H1 (cell line): ENCODE measurements at places on chromosomes 4 and X.

DNA sequence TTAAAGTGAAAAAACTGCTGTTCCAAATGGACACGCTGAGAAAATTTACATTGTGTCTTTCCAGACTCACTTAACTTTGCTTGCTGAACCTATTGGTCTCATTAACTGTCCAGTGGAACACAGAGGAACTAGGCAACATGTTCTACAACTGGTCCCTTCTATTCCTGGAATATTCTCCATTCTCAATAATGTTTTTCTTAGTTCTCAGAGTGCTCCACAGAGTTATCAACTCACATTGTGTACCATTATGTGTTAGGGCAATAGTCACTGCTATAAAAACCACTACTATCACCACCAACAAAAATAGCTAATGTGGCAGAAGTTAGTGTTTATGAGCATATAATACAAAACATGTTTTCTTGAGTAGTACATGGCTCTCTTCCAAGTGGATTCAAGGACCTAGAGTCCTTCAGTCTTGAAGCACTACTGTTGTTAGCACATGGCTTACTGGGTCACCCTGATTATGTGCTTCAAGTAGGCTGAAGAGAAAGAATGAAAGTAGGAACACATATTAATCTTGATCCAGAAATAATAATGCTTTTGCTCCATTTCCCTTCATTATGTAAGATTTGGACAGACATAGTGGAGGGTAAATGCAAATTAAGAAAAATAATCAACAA, 865.3 kb upstream of the HS3ST1 start:
- no peak for DNase-seq
- no peak overlapping the region for H3K4me3 ChIP-seq
- no peaks in the 10 kb centered on the region for H3K4me1 ChIP-seq
- H3K27me3 ChIP-seq = no peaks in the 10 kb centered on the region
- no peaks in the 10 kb centered on the region; the same call in 1 of the 2 replicates for H3K36me3 ChIP-seq

DNA sequence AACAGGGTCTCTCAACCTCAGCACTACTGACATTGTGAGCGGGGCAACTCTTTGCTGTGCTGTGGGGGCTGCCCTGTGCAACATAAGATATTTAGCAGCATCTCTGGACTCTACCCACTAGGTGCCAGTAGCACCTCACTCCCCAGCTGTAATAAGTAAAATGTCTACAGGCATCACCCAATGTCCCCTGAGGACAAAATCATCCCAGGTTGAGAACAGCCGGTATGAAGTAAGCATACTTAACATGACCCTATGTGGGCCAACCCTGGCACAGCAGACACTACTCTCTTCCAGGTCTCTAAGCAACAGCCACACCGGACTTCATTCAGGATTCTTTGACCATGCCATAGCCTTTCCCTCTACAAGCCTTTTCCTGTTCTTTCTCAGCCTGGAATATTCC, 10.5 kb upstream of the MGST2 start:
- DNase-seq = no peak
- H3K27ac ChIP-seq = no peak overlapping the region
- H3K27me3 ChIP-seq = no peaks in the 10 kb centered on the region
- H3K4me1 ChIP-seq = peaks cover 5% of the 10 kb centered on the region; the same call in 1 of the 2 replicates
- no peak overlapping the region for H3K4me3 ChIP-seq

DNA sequence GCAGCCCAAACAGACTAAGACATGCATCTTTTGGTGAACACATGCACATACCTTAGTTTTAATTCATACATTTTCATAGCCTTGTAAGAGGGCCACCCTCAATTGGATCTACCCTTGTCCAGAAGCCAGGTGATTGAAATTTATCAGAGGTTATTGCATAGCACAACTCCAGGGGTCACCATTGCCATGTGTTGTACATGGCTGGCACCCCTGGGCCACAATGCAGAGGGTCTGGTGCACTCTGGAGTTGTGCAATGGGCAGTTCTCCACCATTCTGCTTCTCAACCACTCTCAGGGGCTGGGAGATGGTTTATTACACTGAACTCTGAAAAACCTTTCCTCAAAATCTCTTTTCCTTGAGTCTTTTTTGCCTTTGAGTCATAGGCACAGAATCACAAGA, 184.4 kb upstream of the CXorf66 start:
- no peak overlapping the region for H3K4me3 ChIP-seq
- H3K4me1 ChIP-seq = no peaks in the 10 kb centered on the region
- DNase-seq = no peak
- H3K36me3 ChIP-seq = no peaks in the 10 kb centered on the region
- no peaks in the 10 kb centered on the region for H3K27me3 ChIP-seq

- peaks cover 5% of the 10 kb centered on the region; the same call in 1 of the 2 replicates for H3K4me1 ChIP-seq
- DNase-seq = no peak
- H3K27ac ChIP-seq = no peak overlapping the region
- no peaks in the 10 kb centered on the region for H3K36me3 ChIP-seq
Observed at GRCh38 chr4:69832326-69833030, 27.5 kb downstream of the SULT1E1 start.

GRCh38 chr4:176675810-176676209, 116.9 kb downstream of the VEGFC start:
- H3K4me3 ChIP-seq = no peak overlapping the region
- no peaks in the 10 kb centered on the region for H3K4me1 ChIP-seq
- no peaks in the 10 kb centered on the region for H3K36me3 ChIP-seq
- no peaks in the 10 kb centered on the region for H3K27me3 ChIP-seq
- H3K27ac ChIP-seq = no peak overlapping the region
- DNase-seq = no peak

- H3K27ac ChIP-seq = no peak overlapping the region
- no peaks in the 10 kb centered on the region for H3K27me3 ChIP-seq
- no peak overlapping the region for H3K4me3 ChIP-seq
- no peaks in the 10 kb centered on the region for H3K36me3 ChIP-seq
Observed at GRCh38 chr4:121989715-121990114, 37.9 kb upstream of the TRPC3 start.

- no peaks in the 10 kb centered on the region for H3K27me3 ChIP-seq
- no peak overlapping the region for H3K4me3 ChIP-seq
- no peak overlapping the region for H3K27ac ChIP-seq
Observed at GRCh38 chr4:76680952-76681351, 217.0 kb downstream of the SOWAHB start.

DNA sequence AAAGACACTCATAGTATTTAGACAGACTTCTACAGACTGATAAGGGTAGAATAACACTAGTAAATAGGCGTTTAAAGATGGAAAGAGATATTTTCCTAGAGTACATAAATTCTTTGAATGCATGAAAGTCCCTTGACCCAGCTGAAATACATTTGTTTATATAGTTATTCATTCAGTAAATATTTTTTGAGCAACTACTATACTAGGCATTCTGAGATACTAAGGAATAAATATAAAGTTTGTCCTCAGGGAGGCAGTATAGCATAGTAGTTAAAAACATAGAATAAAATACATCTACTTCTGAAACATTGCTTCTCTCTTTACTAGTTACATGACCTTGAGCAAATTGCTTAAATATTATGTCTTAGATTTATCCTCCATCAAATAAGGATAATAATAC, 27.4 kb downstream of the HMGN5 start:
- no peak overlapping the region for H3K27ac ChIP-seq
- no peaks in the 10 kb centered on the region for H3K36me3 ChIP-seq
- no peak for DNase-seq
- H3K4me1 ChIP-seq = no peaks in the 10 kb centered on the region

DNA sequence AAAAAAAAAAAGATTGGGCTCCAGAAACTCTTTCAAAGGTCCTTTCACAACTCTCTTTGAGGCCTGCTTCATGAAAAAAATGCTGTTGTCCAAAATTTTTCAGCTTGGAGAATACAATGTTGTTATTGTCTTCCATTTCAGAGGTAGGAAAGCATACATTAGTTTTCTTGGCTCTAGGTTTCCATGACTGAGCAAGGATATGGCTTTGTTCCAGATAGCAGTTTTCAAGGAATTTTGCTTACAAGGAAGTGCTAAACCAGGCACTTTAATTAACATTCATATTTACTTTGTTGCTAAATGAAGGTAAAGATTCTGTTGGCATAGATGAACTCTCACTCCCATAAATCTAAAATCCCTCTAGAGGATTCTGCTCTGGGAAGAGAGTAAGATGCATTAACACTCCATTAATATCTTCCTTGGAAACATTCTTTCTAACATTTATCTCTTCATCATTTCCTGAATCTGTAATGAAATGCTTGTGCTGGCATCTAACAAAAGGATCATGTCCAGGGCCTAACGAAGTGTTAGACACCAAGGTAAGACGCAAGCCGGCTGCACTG, 118.4 kb downstream of the COL25A1 start:
- no peaks in the 10 kb centered on the region; the same call in 1 of the 2 replicates for H3K36me3 ChIP-seq
- H3K27me3 ChIP-seq = no peaks in the 10 kb centered on the region
- no peak overlapping the region for H3K4me3 ChIP-seq
- no peak overlapping the region for H3K27ac ChIP-seq
- H3K4me1 ChIP-seq = peaks cover 6% of the 10 kb centered on the region; the same call in 1 of the 2 replicates

DNA sequence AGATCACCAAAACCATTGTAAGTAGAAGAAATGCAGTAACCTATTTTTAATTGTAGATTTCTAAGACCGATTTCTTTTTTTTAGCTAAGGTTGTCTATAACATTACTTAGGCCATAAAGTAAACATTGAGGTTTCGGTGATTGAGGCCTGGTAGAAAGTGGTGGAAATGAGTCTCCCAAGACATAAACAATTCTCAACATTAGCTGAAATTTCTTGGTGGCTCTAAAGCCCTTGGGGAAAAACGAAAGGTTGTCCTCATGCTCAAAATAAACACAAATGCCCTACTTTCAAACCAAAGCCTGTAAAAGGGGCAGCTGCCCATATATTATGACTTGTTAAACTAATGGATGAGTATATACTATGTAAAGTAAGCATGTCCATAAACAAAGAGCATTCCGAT, 98.8 kb downstream of the SCFD2 start:
- H3K27me3 ChIP-seq = no peaks in the 10 kb centered on the region
- no peaks in the 10 kb centered on the region for H3K4me1 ChIP-seq
- no peaks in the 10 kb centered on the region for H3K36me3 ChIP-seq

DNA sequence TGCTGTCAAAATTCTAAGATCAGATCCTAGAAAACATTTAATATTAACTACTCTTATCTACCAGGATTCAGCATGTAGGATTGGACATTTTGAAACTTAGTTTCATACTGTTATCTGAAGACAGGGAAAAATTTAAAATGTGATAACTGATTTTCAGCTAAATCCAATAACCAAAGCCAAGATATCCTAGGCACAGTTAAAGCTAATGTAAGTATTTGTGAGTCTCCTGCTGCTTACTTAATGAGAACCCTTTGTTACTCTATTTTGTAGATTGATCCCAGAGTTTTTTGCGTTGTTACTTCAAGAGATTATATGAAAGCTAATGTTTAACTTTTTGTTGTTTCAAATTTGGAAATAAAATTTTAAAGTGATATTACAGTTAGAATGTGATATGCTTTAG, 2.0 kb downstream of the CPE start:
- no peak overlapping the region for H3K4me3 ChIP-seq
- no peaks in the 10 kb centered on the region for H3K36me3 ChIP-seq
- H3K4me1 ChIP-seq = no peaks in the 10 kb centered on the region
- DNase-seq = no peak
- H3K27me3 ChIP-seq = peaks cover 11% of the 10 kb centered on the region
- no peak overlapping the region for H3K27ac ChIP-seq
